ENCODE measurements at places on chromosomes 4 and X.

DNA sequence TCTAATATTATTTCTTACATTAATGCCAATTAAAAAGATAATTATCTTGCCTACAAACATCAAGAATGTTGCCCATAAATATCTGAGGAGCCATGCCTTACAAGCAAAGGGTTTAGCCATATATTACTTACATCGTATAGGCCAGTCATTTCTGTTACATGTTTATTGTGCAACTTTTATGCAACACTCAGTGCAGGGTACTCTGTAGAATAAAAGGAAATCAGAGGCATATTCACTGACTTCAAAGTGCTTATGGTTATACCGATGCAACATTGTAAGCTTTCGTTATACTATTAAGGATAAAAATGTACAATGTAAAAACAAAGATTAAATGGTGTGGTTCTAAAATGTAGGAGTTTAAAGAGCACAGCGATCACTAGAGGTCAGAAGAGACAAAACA, 315.9 kb downstream of the PCDH10 start:
- no peak for DNase-seq

DNA sequence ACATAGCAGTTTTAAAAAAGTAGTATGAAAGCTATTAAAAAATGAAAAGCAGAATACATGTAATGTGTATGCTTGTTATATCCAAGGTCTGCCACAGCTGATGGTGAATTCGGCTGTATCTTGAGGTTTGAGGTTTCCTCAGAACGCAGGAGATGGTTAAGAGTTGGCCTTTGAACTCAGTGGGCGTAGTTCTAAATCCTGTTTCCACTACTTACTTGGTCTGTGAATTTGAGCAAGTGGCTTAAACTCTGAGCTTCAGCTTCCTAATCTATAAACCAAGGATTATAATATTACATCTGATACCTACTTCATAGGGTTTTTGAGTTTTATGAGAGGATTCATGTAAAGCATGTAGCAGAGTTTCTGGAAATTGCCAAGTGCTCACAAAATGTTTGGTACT, 125.2 kb downstream of the STIM2 start:
- no peak for DNase-seq

DNA sequence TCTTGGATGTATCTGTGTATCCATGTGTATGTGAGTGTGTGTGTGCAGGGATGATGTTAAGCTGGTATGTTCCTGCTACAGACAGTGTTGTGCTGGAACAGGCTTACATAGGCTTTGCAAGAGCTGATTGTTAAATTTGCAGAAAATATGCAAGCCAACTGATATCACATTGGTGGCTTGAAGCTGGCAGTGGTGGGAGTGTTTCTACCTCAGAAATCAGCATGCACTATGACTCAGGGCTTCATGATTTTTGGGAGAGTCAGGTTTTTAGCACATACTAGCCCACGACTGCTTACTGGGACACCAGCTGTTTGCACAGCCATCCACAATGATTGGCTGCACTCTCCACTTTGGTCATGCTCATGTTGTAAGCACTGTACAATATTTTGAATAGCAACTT, 261.8 kb downstream of the DHX15 start:
- no peak for DNase-seq

- no peak for DNase-seq
Observed at GRCh38 chr4:104859601-104860237, 287.0 kb upstream of the TET2 start.

DNA sequence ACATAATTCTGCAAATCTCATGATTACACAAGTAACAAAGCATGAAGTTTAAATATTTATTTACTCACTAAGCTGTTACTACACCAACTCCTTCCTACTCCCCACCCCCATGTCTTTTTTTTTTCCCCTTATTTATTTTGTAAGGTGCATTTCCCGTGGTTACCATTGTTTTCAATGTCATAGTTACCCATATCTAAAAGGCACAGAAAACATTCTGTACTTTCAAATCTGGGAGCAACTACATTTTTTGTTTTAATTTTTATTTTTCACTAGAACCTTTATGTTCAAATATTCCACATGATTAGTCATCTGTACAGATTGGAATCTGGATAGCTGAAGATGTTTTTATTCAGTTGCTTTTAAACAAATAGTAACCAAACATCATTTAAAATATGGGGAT, 62.8 kb downstream of the PPP3CA start:
- no peak for DNase-seq

GRCh38 chr4:23818097-23818885, 71.6 kb downstream of the PPARGC1A start:
- no peak for DNase-seq

DNA sequence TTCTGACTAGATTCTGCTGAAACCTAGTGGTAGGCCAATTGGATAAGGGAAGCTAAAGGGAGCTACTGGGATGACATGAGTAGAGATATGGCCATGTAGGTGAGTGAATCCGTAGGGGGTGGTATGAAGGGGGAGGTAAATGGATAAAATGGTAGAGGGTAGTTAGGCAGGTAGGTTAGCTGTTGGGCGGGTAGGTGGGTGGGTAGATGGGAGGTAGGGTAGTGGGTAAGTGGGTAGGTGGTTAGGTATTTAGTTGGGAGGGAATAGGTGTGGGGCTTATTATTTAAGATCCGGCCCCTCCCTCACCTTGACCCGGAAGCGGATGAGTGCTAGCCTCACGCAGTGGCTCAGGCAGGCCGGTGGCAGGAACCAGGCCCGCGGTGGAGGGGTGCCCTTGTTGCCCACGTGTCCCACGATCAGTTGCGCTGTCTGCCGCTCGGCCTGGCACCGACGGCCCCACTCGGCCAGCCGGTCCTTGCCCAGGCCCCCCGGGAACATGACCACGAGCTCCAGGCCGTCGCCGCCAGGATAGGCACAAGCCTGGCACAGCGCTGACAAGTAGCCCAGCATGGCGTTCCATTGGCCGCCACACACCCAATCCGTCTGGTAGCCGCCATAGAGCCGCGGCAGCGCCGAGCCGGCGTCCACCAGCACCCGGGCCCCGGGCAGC, 725 bp downstream of the FAM120C start:
- DNase-seq, result peak; percentile 30

DNA sequence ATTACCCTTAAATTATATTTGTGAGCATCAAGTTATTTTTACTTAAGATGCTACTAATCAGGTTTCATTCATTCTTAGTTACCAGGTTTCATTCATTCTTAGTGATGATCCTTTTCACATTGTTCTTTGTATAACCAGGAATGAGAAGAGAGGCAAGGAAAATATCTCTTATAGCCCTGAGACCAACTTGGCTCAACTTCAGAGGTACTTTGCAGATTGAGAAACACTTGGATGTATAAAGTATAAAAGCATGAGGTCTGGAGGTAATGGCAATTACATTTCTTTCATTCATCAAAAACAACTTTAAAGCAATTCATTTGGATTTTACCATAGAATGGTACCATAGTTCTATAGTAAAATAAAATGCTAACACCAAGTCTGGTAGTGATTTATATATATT, 231.0 kb downstream of the PRDM5 start:
- no peak for DNase-seq

- DNase-seq, result no peak
Observed at GRCh38 chrX:76454456-76454927, 27.0 kb downstream of the MAGEE1 start.

- no peak for DNase-seq
Observed at GRCh38 chrX:42967681-42968300, 189.8 kb upstream of the PPP1R2C start.

DNA sequence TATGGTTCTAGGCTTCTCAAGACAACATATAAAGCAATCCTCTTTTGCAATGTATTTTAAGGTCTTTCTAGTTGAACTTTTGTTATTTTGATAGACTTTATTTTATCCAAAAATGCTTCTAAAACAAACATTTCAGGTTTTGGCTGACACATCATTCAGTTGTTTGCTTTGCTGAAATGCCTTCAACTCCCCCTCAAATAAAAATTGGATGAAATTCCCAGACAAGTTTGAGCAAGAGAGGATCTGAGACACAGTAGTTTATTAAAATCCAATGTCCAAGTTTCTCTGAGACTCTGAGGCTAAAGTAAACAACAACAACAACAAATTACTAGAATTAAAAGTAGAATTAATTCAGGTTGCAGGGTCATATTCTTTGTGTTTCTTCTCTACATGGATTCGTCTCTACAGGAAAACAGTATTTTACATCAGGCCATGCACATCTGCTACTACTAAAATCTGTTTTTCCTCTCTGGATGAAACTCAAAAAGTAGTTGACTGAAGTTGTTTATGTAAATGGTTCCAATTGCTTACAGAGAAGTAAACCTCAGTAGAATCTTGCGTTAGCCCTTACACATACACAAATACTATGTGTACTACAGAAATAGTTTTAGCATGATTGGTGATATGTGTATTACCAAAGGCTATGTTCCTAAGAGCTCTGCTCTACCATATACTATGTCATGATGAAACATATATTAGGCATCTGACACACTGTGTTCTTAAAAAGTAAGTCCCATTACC, 64.9 kb downstream of the PRSS12 start:
- no peak for DNase-seq

DNA sequence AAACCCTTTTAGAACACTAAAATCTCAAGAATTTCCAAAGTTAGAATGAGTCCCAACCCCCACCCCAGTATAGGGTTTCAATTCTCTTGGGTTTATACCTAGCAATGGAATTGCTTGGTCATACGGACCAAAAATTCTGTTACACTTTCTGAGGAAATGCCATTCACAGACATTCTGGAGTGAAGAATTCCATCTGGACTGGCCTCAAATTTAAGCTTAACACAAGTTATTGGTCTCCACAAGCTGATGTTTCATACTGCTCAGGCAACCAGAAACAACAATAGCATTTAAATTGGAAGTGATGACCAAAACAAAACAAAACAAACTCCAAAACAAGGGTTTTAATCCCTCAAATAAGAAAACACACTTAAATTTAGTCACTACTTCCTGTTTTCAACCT, 51.1 kb downstream of the GPC4 start:
- no peak for DNase-seq

GRCh38 chrX:113962343-113962742, 621.5 kb upstream of the HTR2C start:
- DNase-seq, result no peak

GRCh38 chr4:174156239-174156826, 127.1 kb downstream of the FBXO8 start:
- DNase-seq, result no peak

All from DMS 273 treated with DMSO at 0.1 percent for 48 hours (cell line).